ENCODE measurements at places on chromosomes 16 and 17.

- peak; percentile 30 for DNase-seq
Measured at GRCh38 chr16:49617016-49617629, 238.8 kb downstream of the ZNF423 start.

- DNase-seq = no peak
Measured at GRCh38 chr17:47660064-47660492, 10.4 kb downstream of the KPNB1 start.

- DNase-seq = peak; percentile 79
Measured at GRCh38 chr17:34199932-34200534, 55.1 kb upstream of the CCL2 start.

GRCh38 chr16:8646326-8647053, 25.0 kb downstream of the METTL22 start:
- DNase-seq = no peak

DNA sequence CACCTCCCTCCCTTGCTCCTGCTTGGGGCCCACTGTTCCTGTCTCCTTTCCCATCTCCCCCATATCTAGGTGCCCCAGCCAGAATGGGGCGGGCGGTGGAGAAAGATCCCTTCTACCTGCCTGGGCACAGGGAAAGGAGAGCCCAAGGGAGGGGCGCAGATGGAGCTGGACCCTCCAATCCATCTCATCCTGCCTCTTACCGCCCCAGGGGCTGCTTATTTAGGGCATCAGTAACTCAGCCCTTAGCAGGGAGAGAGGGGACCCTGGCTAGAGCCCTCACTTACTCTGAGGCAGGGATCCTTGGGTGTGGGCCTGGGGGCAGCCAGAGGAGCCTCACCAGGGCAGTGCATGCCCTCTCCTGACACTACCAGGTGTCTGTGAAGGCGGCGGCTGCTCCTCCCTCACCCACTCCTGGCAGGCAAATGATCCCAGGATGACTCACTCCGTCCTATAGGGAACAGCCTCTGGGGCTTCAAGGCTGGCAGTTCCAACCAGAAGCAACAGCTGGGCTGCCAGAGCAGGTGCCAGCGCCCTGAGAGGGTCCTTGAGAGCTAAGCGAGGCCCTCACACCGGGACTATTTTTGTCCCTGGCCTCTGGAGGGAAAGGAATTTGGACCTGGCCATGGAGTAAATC, 16.3 kb upstream of the BCAR1 start:
- no peak for DNase-seq

GRCh38 chr17:43018008-43018853, 4.0 kb downstream of the VAT1 start:
- DNase-seq = no peak

All from activated naive CD4-positive, alpha-beta T cell treated with anti-CD3 and anti-CD28 coated beads, Interleukin-2, amount 50 U/mL, for 72 hours (primary cell).